ENCODE measurements at places on chromosomes 6 and 20.

DNA sequence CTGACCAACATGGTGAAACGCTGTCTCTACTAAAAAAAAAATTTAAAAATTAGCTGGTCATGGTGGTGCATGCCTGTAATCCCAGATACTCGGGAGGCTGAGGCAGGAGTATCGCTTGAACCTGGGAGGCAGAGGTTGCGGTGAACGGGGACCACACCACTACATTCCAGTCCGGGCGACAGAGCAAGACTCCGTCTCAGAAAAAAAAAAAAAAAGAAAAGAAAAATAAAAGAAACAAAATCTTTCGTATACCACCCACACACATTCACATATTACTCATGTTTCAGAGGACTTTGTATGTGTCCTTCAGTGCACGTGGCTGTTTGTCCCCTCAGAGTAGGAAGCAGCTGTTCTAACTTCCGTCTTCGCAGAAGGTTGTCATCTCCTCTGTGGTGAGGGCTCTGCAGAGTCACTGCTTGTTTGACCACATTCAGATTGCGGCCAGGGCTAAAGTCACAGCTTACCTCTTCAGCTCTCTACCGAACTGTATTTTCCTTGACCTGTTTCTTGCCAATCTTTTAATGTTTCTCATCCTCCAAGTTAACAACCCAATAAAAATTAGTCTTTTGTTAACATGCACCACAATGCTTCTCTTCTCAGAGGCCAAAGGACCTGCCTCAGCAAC is 36.6 kb upstream of the HIVEP1 start:
- no peak for DNase-seq

- no peak for DNase-seq
Observed at GRCh38 chr20:20955892-20956291, 150.3 kb downstream of the LINC00237 start.

- DNase-seq: no peak
Observed at GRCh38 chr6:38725414-38726183, 10.5 kb downstream of the DNAH8 start.

DNA sequence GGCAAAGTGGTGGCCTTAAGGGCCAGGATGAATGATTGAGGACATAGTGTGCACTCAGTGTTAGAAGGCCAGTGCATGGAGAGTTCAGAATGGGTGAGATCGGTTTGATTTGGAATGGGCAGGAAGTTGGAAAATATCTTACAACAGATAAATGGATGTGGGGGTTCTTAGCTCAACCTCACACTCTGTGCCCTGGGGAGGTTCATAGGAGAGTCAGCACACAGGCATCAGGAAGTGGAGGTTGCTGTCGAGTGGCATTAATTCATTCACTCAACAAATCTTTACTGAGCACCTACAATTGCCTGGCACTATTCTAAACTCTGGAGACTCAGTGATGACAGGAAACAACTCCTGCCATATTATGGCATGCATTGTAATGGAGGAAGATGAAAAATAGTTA is 313.7 kb upstream of the SUPT3H start:
- DNase-seq: no peak

GRCh38 chr20:51680067-51680749 is 88.0 kb downstream of the ATP9A start:
- DNase-seq: no peak
